ENCODE measurements at places on chromosomes 16 and 17.

GRCh38 chr17:11244776-11245175 lies 3.8 kb downstream of the SHISA6 start:
- no peak for DNase-seq

DNA sequence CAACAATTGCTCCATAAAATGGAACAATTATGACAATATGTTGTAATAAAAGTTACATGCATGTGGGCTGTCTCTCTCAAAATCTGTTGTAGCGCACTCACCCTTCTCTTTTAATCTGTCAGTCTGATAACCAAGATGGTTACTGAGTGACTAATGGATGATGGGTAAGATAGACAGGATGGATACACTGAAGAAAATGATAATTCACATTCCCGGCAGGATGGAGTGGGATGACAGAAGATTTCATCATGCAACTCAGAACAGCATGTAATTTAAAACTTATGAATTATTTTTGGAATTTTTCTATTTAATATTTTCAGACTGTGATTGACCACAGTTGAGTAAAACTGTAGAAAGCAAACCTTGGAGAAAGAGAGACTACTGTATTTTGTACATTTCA lies 30.5 kb downstream of the CDH13 start:
- DNase-seq, result no peak

DNA sequence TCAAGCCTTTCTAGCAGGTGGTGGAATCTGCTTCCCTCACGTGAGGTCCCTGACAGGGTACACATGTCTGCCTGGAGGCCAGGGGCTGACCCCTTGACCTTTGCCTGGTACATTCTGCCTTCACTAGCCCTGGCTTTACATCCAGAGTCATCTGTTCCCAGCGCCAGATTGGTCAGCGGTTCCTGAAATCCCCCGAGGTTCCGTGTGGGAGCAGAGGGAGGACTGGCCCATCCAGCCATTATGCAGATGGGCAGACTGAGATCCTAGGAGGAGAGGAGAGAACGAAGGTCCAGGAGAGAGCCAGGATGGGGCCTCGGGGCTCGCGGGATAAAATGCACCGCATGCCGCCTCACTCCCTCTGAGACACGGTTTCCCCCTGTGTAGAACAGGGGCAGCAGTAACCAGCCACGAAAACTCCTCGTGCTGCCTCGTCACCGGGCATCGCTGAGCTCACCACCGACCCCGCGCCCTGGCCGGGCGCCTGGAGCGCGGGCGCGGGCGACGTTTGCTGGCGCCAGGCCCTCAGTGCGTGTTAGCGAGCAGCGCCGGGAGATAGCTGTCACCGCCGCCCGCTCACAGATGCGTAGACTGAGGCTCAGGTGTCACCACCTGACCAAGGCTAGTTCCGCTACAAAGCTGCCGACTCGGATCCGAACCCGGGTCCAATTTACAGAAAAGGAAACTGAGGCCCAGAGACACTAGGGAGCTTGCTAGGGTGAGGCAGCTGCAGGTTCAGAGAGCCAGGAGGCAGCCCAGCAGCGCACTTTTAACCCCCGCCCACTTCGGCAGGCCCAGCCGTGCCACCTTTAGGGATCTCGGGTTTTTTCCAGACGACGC lies 811 bp upstream of the MAP2K3 start:
- no peak for DNase-seq

DNA sequence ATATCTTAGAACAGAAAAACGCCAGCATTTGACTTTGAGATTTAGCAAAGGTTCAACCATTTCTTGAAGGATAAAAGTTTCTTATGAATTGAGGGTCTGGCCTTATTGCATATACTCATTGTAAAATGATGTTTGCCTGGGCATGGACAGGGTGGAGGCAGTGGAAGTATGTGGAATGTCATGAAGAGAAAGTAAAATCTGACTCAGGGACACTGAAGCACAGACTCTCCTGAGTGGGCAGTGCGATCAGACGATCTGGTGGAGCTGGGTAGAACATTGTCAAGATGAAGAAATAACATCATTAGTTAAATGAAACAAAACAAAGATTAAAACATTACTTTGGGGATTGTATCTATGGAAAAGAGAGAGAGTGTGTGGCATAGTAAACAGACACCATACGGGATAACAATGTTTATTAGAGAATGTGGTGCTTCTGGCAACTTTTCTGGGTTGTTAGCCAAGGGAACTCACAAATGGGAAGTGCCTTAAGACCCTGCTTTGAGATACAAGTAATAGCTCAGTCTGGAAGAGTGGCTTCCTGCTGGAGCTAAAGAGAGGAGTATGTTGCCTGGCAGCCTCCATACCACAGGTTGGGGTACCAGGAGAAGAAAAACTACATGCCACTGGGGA lies 4.4 kb downstream of the MAP3K3 start:
- no peak for DNase-seq

DNA sequence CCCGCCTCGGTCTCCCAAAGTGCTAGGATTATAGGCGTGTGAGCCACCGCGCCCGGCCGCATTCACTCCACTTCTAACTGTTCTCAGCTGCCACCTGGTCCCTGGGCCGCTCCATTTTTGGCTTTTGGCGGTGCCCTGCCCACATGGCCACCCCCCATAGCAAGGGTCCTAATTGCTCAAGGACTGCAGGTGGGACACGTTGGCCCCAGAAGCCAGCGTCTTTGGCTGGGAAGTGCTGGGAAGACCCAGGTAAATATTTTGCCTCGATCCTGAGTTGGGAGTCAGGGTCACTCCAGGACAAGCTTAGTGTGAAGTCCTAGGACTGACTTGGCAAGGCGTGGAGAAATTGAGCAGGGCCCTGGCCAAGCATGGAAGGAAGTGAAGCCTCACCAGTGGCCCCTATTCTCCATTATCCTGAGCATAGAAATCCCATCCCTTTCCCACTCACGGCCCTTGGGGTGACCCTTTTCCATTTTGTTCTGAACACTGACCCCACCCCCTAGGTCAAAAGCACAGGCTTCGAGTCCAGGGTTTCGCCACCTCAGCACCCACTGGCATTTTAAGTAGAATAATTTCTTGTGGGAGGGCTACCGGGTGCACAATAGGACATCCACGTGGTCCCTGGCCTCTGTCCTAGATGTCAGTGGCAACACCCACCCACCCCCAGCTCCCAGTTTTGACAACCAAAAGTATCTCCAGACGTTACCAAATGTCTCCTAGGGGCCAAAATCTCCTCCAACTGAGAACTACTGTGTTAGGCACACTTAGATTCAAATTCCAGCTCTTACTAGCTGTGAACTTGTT lies 5.9 kb upstream of the WDR81 start:
- no peak for DNase-seq

DNA sequence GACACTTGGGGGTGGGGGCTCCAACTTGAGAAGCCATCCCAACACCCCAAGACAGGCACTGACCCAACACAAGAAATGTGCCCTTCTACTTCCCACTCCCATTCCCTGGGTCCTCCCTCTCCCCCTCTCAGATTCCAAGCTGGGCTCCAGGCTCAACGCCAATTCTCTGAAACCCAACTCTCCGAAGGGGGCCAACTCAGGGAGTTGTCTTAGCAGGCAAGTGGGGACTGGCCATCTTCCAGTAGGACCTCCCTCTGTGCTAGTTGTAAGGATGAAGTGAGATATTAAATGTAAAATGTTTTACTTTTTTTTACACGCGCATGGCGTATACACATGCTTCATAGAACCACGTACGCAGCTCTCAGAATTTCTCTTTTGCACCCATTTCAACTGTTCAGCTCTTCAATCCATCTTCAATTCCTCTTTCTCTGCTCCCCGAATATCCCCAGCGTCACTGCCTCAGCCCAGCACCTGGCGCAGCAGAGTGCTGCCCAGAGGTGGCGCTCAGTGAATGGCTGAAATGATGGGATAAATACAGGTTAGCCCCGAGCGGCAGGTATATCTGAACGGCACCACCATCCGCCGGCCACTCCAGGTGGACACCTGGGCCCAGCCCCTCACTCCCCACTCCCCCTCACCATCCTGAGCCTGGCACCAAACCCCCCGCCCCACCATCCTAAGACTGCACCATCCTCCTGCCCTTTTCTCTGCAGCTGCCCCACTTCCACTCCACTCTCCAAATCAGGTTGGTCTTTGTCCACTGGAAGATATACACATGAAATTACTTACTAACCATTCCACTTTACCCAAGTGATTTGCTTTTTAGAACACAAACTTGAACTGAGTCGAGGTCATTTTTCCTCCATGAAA lies 43.9 kb upstream of the TNRC6C start:
- peak; percentile 14 for DNase-seq

GRCh38 chr17:65529761-65530522 lies 31.5 kb downstream of the AXIN2 start:
- DNase-seq, result no peak

Data from CD4-positive, alpha-beta T cell treated with Interferon alpha-2 for 1 hour (primary cell).